ENCODE measurements at places on chromosomes 4 and X.

- DNase-seq: no peak
These were observed 191.6 kb downstream of the ANAPC10 start for GRCh38 chr4:144906181-144906925.

DNA sequence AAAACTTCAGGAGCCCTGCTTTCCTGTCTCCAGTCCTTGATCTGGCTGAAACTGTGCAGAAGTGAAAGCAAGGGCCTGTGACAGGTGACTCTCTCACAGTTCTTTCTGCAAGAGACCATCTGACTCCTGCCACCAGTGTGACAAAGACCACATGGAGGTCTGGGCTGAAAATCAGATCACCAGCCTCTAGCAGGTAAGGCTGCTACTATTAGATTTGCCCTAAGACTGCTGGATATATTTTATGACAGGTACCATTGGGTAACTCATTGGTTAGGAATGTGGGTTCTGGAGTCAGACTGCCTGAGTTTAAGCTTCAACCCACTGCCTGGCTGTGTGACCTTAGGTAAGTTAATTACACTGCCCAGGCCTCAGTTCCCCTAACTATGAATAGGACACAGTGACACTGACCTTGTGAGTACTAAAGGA is 163.3 kb upstream of the SLC7A11 start:
- DNase-seq: no peak

DNA sequence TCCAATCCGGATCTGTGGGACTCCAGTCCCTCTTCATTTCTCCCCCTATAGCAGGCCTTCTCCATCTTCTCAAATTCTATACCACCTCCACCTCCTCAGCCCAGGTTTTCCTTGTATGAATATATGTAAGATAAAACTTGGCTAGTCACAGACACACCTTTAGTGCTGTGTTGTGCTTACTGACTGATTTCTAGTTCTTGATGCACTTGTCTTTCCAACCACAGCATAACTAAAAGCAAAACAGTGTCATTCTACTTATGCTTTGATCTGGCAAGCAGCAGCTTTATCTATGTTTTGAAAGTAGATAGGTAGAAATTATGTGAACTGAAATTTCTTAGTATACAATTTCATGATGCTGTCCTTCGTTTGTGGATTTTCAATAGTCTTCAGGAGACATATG is 47.5 kb downstream of the CCNI start:
- no peak for DNase-seq

DNA sequence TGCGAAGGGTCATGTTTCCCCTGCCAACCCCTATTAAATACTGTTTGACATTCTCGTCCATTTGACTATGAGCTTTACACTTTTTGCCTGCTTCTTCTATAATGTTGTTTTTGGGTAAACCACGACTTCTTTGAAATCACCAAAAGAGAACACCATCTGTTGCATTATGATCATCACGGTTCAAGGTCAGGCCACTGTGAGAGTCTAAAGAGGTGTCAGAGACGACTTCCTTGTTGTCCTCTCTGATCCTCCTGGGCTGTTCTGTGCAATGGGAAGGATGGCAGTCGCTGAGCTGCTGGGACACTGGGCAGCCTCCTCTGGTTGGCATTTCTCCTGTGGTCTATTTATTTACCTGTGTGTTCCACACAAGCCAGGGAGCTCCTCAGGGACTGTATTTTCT is 137.5 kb downstream of the RASL11B start:
- DNase-seq: no peak

DNA sequence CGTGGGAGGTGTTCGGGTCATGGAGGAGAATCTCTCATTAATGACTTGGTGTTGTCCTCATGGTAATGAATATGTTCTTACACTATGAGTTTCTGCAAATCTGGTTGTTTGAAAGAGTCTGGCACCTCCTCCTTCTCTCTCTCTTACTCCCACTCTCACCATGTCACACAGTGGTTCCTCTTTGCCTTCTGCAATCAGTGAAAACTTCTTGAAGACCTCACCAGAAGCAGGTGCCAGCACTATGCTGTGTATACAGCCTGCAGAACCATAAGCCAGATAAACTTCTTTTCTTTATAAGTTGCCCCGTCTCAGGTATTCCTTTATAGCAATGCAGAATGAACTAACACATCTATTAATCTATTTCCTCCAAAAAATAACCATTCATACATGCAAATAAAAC is 275.0 kb downstream of the ANTXR2 start:
- DNase-seq: no peak

- DNase-seq: no peak
These were observed 111.2 kb downstream of the TTC29 start for GRCh38 chr4:146834263-146835034.

GRCh38 chr4:123351713-123352112 is 44.9 kb upstream of the SPRY1 start:
- no peak for DNase-seq

DNA sequence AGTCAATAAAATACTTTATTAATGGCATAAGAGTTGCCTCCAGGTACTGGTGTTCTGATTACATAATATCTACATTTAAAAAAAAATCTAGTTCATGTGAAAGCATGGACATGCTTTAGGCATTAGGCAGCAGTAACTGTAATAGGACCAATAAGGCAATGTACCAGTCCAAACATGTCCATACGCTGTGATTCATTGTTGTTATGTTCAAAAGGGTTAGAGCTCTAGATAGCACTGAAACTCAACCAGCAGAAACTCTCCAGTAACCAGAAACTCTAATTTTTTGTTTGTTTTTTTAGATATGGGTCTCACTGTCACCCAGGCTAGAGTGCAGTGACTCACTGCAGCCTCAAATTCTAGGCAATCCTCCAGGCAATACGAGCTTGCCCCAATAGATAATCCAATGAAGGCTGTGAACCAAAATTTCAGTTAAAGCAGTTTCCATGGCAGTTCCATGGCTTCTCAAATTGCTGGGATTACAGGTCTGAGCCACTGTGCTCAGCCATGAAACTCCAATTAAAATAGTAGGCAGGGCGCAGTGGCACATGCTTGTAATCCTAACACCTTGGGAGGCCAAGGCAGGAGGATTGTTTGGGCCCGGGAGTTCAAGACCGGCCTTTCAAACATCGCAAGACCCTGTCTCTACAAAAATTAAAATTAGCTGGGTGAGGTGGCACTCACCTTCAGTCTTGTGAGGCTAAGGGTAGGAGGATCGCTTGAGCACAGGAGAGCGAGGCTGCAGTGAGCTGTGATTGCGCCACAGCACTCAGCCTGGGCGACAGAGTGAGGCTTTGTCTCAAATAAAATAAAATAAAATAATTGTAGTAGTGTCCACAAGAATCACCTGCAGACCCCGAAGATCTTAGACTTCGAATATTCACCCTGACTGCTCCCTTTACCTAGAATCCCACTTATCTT is 36.3 kb downstream of the MGARP start:
- no peak for DNase-seq

DNA sequence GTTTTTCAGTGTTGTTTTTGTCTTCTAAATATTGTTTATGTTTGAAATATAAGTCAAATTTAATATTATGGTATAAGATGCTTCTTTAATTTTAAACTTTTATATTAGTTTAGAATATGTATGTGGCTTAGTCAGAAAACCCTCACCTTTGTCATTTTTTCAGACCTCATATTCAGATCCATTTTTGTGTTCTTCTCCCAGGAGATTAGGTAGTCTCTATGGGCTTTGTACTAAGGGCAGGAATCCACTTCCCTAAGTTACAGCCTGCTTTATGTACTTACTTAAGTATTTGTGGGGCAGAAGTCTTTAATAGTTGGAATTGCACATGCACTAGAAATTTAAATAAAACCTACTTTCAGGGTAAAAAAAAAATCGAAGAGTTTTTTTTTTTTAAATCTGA is 63.5 kb upstream of the TENM3 start:
- no peak for DNase-seq

- DNase-seq: no peak
These were observed 283.8 kb upstream of the PCDH7 start for GRCh38 chr4:30436394-30436793.

GRCh38 chr4:86934147-86934770 is 552 bp upstream of the AFF1 start:
- DNase-seq: no peak

DNA sequence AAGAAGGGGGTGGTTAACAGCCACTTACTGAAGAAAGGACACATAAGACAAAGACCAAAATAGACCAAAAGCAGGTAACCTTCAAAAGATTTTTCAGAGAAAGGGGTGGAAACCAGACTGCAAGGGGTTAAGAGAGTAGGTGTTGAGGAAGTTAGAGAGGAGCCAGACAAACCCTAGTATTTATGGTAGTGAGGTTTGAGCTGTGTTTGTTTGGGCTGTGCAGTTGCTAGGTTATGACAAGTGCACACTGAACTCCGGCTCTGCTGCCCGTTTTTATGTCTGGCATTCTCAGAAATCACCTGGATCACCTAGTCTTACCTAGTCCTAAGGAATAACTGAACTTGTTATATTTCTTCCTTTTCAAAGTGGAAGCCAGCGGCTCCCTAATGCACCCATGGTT is 22.9 kb upstream of the G3BP2 start:
- no peak for DNase-seq

DNA sequence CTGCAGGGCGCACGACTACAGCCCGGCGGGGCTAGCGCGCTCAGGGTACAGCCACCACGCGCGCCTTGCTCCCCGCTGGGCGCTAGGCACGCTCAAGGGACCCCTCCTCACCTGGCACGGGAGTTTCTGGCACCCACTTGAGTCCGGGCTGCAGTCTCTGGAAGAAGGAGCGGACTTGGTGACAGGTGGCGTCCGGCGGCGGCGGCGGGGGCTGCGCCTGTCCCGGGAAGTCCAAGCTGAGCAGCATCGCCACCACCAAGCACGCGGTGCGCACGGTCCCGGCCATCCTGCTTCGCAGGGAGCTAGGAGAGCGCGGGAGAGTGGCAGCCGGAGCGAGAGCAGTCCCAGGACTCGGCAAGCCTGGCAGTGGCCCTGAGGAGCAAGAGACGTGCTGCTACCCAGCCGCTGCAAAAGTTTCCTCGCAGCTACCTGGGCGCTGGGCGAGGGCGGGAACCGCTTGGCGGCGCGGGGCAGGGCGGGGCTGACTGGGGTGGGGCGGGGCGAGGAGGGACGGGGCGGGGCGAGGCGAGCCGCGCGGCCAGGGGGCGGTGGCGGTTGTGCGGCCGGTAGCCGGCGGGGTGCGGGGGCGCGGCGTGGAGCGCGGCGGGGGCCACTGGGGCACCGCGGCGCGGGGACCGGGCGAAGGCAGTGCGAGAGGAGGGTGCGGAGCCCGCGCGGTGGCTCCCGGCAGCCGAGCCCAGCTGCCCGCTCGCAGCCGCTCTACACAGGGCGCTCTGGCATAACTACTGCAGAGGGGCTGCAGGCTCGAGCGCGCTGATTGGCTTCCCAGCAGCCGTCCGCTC is at the start of gene GPC3:
Gene GPC3 (minus strand): TSS at position 431 of the 803 bp plus-strand sequence.
- DNase-seq: peak; percentile 73

- no peak for DNase-seq
These were observed 84.4 kb downstream of the HTRA3 start for GRCh38 chr4:8353912-8354453.

DNA sequence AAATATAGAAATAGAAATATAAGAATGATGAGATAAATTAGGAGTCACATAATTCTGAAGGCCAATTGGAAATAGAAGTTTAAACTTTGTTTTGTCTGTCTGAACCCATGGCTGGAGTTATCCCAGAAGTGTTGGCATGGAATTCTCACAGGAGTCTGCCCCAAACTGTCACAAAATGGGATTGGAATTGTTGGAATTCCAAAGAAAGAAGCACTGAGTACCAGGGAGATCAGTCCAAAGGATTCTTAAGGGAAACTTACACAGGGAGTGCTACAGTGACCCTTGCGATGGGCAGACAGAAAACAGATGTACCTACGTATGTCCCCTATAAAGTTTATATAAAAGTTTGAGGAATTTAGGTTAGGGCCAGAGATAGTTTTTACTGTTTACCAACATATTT is 1607.7 kb downstream of the ARAP2 start:
- no peak for DNase-seq

DNA sequence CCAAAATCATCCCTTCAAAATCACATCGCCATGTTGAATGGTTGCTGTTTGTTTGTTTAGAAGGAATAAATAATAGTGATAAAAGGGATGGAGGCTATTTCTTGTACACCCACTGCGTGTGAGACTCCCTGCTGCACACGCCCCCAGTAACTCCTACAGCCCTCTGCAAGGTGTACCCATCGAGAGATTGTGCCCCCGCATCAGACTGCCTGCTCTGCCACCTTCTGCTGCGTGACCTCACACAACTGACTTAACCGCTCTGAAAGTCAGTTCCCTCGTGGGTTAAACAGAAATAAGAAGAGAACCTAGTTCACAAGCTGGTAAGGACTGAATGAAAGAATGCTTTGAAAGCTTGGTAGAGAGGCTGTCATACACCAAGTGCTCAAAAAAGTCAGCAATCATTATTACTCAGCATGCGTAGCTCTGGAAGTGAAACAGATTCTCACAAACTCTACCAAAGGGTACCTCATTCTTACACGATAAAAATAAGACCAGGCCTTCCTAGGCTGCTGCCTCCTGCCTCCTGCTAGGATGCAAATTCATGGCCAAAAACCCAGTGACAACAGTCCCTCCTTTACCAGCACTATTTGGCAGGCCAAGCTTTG is 147.1 kb downstream of the CPEB2 start:
- DNase-seq: no peak

- DNase-seq: no peak
These were observed 597.7 kb downstream of the PCDH18 start for GRCh38 chr4:136934601-136935000.

GRCh38 chrX:110321081-110321480 is 3.2 kb upstream of the AMMECR1 start:
- no peak for DNase-seq

DNA sequence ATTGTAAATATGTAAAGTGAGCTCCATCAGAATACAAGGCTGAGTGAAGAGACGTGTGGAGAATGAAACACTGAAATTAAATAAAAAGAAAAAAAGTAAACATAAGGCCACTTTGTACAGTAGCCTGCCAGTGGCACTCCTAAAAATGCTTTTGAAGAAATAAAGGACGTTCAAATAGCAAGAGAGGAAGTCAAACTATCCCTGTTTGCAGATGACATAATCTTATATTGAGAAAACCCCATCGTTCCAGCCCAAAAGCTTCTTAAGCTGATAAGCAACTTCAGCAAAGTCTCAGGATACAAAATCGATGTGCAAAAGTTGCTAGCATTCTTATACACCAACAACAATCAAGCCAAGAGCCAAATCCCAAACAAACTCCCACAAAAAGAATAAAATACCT is 24.2 kb downstream of the RASSF6 start:
- no peak for DNase-seq

DNA sequence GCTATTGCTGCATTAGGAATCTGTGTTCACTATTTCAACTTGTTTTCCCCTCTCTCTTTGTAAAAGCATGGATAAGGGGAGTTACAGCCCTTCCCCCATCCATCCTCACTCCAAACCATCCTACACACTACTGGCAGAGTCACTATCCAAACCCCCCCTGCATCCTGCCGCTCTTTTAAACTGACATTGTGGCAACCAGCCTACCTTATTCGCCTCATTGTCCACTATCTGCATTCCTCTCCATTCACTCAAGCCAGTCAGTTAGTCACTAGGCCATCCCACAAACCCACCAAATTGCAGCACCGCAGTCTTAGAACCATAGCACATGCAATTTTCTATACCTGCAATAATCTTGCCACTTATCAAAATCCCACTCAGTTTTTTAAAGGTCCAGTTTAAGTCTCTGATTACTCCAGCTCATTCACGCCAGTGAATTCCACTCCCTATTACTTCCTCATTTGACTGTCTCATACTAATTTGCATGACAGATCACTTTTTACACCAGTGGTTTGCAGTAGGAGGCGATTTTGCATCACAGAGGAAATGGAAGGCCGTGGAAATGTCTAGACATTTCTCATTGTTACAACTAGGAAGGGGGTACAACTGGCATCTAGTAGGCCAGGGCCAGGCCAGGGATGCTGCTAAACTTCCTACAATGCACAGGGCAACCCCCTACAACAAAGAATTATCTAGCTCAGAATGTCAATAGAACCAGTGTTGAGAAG is 181.8 kb downstream of the HS6ST2 start:
- DNase-seq: no peak

GRCh38 chr4:81214881-81215868 is at the start of gene PRKG2:
TSS of gene PRKG2 (minus strand) at chr4:81215222. CDS start at chr4:81205047, 10,175 bp downstream.
- DNase-seq: peak; percentile 40

All from WTC11 (cell line).